ENCODE measurements at places on chromosomes 1 and 21.

DNA sequence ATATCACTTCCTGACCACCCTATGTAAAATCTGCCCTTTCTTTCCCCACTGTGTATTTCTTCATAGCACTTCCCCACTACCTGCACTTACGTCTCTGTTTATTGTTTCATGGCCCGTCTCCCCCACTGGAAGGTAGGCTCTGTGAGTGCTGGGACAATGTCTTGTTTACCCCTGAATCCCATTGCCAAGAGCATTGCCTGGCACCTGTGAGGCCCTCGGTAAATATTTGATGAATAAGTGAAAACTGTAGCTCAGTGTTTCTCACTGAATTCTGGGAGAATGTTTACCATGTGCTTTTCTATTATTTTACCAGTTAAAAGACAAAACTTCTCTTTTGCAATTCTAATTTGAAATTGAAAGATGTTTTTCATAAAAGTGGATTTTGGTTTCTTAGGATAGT is 11.8 kb downstream of the NFASC start:
- no peak for DNase-seq

GRCh38 chr1:17091252-17091651 is 28.0 kb downstream of the PADI2 start:
- no peak for DNase-seq

- no peak for DNase-seq
Measured at GRCh38 chr1:16063226-16063829, 10.1 kb downstream of the FAM131C start.

GRCh38 chr1:18972991-18973390 is 16.5 kb upstream of the IFFO2 start:
- DNase-seq = no peak

DNA sequence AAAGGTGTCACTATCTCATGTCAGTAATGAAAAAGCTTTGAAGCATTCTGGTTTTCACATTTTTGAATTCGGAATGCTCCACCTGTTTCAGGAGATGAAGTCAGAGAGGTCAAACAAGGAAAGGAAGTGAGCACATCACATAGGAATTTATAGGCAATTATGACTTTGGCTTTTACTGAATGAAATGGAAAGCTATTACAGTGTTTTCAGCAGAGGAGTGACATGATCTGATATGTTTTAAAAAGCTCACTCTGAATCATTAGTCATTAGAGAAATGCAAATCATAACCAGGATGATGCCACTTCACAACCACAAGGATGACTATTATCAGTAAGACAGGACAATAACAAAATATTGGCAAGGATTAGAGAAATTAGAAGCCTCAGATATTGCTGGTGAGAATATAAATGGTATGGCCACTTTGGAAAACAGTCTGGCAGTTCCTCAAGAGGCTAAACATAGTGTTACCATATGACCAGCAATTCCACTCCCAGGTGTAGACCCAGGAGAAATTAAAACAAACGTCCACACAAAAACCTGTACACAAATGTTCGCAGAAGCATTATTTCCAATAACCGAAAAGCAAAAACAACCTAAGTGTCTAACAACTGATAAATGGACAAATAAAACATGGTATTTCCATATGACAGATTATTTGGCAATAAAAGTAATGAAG is 7.5 kb downstream of the TAF1A start:
- no peak for DNase-seq

- DNase-seq = no peak
Measured at GRCh38 chr21:35106246-35106835, 57.2 kb upstream of the RUNX1 start.

DNA sequence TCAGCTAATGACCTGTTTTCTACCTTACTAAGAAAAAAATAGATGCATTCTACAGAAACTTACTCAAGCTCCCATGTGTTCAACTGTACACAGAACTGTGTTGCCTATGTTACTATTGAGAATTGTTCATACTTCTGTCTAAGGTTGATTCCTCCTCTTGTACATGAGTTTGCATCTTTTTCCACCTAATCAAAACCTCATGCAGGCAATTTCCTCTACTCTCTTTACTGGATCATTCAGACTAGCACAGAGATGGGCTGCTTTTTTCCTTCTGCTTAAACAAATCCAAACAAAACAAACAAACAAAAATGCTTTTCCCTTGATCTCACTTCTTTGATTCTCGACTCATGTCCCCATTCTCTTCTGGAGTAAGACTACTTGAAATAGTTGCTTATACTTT is 58.8 kb upstream of the PTGFR start:
- no peak for DNase-seq

DNA sequence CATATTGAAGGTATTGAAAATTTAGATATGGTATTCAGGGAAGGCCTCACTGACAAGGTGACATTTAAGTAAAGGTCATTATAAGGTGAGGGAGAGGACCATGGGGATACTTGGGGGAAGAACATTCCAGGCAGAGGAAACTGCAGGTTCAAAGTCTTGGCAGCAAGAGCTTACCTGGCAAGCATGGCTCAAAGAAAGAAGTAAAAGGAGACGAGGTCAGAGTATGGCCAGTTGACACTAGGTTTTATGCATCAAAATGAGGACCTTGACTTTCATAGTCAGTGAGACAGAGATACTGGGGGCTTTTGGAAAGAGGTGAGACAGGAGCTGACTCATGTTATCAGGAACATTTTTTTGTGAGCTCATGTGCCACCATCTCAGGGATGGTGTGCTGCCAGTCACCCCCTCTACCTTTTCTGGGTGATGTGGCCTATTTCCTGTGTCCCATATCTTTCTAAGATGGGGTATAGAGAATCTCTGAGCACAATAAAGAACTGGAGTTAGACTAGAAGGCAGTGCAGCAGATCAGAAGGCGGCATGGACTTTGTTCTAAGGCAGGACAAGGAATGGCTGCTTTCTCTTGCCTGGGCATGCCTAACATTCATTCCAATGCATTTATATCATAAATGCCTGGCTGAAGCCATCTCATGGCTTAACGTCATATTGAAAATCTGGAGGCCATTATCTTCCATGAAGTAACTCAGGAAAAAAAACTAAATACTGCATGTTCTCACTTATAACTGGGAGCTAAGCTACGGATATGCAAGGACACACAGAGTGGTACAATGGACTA is 406.7 kb downstream of the NTNG1 start:
- no peak for DNase-seq

DNA sequence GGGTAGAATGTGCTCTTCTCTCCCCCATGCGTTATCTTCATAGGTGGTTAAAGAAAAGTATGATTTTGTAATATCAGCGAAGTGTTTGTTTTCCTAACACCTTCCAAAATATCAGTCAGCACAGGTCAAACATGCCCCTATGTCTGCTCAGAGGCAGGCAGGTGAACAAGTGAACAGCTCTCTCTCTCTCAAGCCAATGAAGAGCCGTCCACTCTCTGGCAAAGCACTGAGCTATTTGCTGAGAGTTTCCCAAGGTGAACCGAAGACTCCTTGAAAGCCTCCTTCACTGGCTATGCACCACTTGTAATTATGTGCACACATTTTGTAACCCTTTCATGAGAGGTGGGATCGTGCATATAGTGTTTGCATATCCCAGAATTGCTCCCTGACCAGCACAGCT is 47.7 kb downstream of the ST6GALNAC3 start:
- DNase-seq = no peak

- no peak for DNase-seq
Measured at GRCh38 chr1:168822911-168823310, 93.9 kb upstream of the DPT start.

- no peak for DNase-seq
Measured at GRCh38 chr1:86487811-86488141, 19.0 kb downstream of the CLCA1 start.

DNA sequence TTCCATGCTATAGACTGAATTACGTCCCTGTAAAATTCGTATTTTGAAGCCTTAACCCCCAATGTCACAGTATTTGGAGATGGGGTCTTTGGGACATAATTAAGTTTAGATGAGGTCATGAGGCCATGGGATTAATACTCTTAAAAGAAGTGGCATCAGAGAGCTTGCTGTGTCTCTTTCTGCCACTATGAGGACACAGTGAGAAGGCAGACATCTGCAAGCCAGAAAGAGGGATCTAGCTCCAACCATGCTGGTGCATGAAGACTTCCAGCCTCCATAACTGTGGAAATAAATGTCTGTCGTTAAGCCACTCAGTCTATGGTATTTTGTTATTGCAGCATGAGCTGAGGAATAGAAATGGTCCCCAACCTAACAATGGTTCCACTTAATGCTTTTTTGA is 99.0 kb downstream of the LTN1 start:
- DNase-seq = no peak

DNA sequence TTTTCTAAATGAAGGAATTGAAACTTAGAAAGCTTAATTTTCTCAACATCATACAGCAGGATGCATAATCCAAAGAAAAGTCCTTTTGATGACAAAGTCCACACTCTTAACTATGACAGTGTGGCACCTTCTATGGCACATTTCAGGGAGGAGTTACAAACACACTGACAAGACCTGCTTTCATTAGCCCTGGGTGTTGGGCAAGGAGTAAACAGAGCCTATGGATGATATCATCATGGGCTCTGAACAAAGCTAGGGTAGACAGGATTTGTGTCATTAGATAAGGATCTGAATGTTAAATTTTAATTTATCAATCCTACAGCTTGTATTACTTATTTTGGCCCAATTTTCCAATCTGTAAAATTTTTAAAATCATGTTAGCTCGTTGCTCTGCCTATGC is 62.6 kb upstream of the DENND1B start:
- DNase-seq = no peak

DNA sequence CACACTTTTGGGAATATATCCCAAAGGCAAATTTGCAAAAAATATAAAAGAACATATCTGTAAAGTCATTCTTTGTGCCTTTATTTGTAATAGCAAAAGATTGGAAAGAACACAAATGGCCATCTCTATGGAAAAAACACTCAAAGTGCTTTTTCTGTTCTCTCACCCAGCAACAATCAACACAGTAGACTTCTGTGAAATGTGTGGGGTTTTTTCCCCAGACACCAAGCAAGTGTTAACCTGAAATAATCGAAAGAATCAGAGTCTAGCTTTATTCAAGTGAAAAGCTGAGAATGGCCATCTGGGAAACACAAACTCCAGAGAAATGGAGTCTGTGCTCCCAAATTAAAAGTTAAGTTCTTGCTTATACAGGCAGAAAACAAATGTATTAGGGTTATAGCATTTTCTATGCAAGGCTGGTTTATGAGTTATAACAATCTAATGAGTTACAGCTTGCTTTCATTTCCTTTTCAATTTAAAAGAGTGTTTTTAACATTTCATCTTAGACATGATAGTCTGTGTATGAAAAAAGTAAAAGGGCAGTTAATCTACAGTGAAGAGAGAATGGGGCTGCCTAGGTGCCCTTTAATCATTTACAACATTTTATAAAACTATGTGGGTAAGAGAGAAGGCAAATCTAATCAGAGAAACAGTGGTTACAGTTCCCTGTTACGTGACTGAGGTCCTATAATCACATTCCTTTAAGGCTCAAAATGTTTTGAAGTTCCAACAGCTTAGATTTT is 46.6 kb downstream of the SLC30A7 start:
- no peak for DNase-seq

DNA sequence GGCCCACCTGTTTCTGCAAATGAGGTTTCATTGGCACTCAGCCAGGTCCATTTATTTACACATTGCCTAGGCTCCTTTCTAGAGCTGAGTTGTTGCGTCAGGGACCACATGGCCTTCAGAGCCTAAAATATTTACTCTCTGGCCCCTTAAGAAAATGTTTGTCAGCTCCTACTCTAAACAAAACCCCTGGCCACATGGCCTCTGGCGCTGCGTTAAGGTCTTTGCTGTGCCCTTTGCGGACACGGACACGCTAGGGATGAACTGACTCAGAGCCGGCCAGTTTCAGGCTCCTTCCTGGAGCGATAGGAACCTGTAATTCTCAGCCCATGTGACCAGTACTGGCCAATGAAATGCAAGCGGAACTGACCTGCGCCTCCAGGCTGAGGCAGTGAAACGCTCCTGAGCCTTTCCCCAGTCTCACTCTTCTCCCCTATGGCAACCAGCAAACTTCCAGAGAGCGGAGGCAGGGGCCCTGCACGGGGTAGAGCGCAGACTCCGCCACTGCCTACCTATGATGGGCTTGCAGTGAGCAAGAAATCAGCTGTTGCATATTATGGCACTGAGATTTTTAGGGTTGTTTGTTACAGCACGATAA is 160.3 kb downstream of the ETS2 start:
- no peak for DNase-seq

- no peak for DNase-seq
Measured at GRCh38 chr1:21436488-21437340, 3.2 kb upstream of the NBPF3 start.

- DNase-seq = no peak
Measured at GRCh38 chr1:191049781-191050180, 572.1 kb upstream of the BRINP3 start.

- no peak for DNase-seq
Measured at GRCh38 chr1:33300673-33301072, 20.2 kb downstream of the A3GALT2 start.

DNA sequence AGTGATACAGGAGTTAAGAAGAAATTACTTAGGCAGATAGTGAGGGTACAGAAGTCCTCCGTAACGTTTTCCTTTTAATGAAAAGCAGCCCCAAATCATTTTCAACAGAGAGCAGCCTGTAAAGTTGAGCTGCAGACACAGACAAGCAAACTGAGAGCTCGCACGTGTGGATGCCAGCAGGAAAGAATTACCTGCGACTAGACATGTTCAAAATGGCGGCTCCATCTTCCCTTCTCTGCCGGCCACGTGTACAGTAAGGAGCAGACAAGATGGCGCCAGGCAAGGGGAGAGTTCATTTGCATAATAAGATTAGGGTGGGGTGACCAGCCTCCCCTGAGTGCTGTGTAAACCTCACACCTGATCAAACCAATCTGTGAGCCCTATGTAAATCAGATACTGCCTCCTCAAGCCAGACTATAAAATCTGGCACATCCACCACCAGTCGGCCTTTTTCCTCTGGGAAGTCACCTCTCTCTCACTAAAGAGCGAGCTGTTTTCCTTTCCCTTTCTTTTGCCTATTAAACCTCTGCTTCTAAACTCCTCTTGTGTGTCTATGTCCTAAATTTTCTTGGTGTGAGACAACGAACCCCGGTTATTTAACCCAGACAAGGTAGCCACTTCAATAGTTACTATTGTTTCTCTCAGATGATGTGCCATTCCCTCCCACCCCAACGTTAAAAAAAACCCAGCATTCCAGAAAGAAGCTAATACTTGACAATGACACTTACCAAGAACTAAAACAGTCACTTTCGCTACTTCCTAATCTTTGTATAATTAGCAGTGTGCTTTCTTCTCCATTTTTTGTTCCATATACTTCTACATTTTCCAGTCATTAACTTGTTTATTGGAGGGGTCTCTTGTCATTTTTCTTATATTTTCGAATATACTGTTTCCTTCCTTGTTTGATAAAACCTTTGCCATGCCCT is 27.4 kb downstream of the DUSP10 start:
- no peak for DNase-seq

Data from stimulated activated CD8-positive, alpha-beta memory T cell treated with anti-CD3 and anti-CD28 coated beads, Interleukin-2, amount 100 ng/mL, for 48 hours (primary cell).